Stimulated activated naive CD4-positive, alpha-beta T cell treated with Interleukin-2 at 50 U/mL for 16 hours (primary cell): ENCODE measurements at places on chromosomes 3 and 15.

DNA sequence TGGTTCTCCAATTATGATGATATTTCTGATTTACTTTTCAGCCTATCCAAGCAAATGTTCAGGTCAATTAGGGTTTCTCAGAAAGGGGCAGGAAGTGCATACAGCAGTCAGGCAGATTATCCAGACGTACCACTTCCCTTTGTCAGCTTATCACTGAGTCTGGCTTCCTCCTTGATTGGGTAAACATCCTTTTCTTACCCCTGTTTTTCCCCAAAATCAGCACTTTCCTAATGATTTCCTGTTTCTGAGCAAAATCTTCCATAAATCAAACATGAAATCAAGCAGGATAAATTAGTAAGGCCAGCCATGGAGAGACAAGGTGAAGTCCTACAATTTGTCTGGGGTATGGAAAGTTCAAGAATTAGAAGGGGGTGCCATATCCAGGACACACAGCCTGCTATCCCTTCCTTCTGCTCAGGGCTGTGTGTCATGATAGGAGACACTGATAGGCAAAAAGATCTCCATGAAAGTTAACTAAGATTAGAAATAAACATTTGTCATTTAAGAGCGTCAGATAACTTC lies 29.0 kb downstream of the ADIPOQ start:
- DNase-seq = no peak

- no peak for DNase-seq
Measured at GRCh38 chr15:57634290-57634689, 42.6 kb downstream of the MYZAP start.

- no peak for DNase-seq
Measured at GRCh38 chr3:131704098-131704497, 201.3 kb upstream of the MRPL3 start.

DNA sequence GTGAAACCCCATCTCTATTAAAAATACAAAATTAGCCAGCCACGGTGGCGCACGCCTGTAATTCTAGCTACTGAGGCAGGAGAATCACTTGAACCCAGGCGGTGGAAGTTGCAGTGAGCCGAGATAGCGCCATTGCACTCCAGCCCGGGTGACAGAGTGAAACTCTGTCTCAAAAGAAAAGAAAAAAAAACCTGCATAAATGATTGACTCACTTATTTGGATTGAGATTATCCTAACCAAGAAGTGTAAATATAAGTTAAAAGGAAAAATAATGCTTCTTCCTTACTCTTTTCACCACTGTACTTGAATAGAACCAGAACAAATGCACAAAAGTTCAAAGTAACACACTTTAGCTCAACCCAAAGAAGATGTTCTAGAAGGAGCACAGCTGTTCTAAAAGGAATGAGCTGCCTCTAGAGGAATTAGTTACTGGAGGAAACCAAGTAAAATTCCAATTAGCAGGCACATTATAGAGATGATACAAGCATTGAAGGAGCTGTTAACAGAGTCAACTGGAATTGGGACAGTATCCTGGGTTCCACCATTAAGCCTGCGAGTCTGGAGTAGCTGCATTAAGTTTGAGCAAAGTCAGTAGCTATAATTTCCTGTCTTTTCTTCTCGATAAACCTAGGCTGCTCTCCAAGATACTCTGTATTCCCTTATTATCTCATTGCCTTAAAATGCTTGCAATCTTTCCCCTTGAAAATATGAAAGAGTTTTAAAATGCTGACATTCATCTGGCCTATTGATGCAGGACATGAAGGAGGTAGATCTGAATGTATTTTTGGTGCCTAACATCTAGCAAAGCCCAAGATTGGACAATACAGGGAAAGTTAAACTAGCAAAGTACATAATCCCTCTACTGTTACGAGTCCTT lies 9.5 kb downstream of the MTHFS start:
- no peak for DNase-seq

DNA sequence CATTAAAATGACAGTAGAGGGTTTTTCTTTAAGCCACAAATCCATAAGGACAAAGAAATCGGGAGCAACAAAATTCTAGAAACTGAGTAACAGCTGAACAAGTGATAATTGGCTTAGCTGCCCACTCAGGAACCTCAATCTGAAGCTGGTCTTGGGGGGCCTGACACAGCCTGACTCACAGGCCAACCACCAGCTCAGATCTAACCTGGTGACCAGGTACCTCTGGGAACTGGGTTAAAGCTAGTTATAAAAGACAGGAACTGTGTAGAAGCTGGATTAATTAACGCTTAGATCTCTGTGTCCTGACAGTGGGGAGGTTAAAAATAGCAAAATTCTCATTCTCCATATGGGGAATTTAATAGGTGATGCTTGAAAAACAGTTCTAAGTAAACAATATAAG lies 161.9 kb downstream of the PLCL2 start:
- DNase-seq = no peak

GRCh38 chr15:27757052-27757451 lies 342.1 kb downstream of the OCA2 start:
- no peak for DNase-seq

DNA sequence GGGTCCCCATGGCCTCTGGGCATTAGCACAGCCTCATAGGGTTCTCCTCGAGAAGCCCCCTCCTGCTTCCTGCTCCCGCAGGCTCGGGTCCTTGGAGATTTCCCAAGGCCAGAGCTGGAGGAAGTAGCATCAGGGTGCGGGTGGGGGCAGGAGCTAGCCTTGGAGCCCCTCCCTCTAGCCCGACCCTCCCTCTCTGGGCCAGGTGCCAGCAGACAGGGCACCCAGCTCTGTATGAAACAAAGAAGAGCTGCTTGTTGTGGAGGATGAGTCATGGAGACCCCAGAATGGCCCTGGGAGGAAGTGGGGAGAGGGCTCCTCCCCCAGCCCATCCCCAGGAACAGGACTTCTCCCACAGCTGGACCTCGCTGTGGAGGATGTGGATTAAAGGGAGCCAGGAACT lies 29.2 kb downstream of the EPHB3 start:
- no peak for DNase-seq

DNA sequence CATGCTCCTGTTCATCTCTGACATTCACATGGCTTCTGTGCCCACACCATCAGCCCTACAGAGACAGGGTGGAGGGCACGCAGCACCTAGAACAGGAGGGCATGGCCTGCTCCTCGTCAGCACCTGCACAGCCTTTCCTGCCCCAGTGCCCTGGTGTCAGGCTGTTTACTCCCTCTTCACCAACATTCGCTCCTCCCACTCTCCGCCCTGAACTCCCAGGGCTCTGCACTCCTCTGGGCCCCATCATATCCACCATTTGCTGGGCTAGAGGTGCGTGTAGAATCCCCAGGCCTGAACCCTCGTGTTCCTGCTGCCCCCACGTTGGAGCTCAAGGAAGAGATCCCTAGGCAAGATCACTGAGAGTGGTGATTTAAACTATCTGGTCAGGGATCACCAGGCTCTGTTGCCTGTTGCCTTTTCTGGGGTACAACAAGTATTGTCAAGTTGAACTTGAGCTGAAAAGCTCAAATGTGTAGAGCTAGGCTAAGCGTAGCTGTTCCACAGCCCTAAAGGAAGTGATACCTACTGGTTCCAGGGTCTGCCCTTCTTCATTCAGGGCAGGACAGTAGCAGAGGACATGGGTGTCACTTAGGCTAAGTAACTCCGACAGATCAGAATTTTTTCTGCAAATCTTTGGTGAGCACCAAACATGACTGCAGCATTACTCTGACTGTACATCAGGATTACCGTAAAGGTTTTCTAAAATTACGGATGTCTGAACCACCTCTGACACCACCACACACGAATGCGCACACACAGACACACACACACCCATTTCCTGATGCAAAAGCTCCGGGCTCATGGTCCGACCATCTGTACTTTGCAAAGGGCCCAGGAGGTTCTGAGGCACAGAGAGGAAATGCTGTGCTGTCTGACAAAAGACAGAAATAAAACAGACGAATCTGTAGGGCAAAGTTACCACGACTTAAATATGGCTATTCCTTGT lies 43.7 kb upstream of the GNB5 start:
- no peak for DNase-seq

GRCh38 chr3:183435661-183436060 lies 7.2 kb upstream of the MCF2L2 start:
- peak; percentile 11 for DNase-seq

GRCh38 chr15:62989366-62990055 lies 53.0 kb upstream of the TPM1 start:
- DNase-seq = no peak

DNA sequence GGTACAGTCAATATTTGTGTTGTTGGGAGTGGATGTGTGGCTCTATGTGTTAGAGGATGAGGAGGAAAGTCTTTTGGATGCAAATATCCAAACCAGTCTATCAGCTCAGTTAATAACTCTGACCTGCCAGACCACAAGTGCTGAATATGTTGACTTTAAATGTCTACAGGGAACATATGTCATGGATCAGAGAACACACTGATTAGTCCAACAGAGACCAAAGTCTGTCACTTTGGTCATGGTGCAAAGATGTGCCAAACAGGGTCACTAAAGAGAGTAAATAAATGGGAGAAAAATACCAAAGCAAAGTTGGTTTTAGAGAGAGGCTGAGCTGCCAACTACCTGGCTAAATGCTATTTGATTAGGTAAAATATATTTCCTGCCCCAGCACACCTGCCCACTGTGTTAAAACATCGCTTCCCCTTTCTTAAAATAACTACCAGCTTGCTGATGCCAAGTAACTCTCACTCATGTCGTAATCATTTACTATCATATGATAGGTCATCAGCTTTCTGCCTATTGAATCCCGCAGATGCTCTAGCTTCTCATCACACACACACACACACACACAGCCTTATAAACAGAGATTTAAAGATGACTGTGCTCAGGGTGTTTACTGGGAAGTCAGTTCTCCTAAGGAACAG lies 173.3 kb downstream of the PDZRN3 start:
- DNase-seq = no peak

GRCh38 chr15:92205255-92205739 lies 188.4 kb upstream of the ST8SIA2 start:
- no peak for DNase-seq

DNA sequence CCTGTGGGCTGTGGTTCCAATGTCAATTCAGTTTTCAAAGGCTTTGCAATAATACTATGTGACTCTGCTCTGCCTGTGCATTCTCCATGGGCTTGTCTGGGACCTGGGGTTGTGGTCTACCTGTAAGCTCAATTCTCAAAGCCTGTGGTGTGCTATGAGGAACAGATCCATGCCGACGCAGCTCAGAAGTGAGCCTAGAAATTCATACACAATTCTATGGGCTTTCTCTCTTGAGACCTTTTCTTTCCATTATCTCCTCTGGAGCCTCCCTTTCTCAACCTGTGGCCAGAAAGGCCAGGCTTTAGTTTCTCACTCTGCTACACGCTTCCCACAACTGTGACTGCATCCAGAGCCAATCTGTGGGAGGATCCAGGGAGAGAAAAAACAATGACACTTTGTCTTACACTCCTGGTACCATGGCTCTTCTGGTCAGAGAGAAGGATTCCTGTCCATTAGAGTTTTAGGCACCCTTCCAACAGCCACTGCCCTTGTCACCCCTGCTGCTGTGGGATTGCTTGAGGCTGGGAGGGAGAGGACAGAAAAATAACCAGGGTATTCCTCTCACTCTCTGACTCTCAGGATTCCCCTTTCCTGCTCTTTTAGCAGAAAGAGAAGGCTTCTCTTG lies 34.1 kb upstream of the KLF13 start:
- no peak for DNase-seq

DNA sequence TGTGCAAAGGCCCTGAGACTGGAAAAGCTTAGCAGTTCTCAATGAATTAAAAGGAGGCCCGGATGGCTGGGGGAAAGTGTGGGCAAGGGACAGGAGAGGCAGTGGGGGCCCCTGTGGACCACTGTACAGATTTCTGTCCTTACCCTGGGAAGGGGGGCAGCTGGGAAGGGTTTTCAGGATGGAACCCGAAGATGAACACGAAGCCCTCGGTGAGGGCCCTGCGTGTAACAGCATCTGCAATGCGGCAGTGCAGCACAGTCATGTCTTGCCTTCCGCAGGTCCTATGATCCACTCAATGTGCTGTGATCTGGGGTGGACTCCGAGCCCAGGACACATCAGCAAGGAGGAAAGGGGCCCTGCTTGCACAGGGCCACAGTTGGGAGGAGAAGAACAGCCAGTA lies 7.9 kb upstream of the ATP2B2 start:
- no peak for DNase-seq

- no peak for DNase-seq
Measured at GRCh38 chr3:18103591-18103990, 321.5 kb downstream of the SATB1 start.

DNA sequence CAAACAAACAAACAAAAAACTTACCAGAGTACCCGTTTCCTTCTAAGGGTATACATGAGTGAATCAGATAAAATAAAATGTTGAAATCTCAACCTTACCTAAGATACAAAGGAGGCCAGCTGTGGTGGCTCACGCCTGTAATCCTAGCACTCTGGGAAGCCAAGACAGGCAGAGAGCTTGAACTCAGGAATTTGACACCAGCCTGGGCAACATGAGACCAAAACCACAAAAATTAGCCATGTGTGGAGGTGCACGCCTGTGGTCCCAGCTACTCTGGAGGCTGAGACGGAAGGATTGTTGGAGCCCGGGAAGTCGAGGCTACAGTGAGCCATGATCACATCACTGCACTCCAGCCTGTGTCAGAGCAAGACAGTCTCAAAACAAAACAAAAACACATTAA lies 11.0 kb upstream of the FAM219B start:
- DNase-seq = no peak

DNA sequence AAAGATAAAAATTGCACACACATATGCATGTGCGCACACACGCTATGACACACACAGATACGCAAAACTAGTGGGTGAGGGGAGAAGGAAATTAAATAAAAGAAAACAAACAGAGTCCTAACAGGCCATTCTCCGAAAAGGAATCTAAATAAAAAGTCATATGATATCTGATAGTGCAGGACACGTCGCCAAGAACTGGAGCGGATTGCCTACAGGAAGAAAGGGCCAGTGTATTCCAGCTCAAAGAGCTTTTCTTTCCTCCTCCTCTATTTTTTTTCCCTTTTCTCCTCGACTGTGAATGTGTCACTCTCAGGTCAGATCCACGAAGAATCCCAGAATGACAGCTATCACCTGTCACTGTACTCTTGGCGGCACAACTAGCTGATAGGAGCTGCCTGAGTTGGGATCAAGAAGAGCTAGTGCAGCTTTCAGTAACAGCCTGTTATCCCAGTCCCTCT lies 157.8 kb downstream of the TIGIT start:
- no peak for DNase-seq
